ENCODE measurements at places on chromosomes 1 and 21. TPM values are rescaled to one million over a fixed set of nuclear protein-coding genes. Genes with fewer than 3 reads are reported as not detected.

The ZNF669 gene
- total RNA-seq, result 7.4 TPM

The SETSIP gene
- total RNA-seq, result not detected

The NEK2 gene
- 1.3 TPM for total RNA-seq

The CASZ1 gene
- 2.9 TPM for total RNA-seq

The RHBDL2 gene
- total RNA-seq, result not detected
